ENCODE measurements at places on chromosomes 13 and 19.

- no peak for DNase-seq
These were observed 3.9 kb downstream of the RAB3D start for GRCh38 chr19:11335449-11336146.

GRCh38 chr19:52343548-52343947 lies 7.5 kb downstream of the ZNF610 start:
- peak; percentile 80 for DNase-seq

DNA sequence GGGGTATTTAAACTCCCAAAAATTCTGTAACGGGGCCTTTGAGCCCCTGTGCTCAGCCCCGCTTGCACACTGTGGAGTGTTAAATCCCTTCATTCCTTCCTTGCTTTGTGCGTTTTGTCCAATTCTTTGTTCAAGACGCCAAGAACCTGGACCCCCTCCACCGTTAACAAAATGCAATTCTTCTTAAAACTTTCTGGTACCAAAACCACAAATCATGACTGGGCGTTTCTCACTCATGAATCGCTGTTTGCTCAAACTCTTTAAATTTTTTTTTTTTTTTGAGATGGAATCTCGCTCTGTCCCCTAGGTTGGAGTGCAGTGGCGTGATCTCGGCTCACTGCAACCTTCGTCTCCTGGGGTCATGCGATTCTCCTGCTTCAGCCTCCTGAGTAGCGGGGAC lies 881 bp downstream of the ZNF20 start:
- no peak for DNase-seq

GRCh38 chr19:55141696-55142095 lies 7.3 kb downstream of the TNNT1 start:
- DNase-seq, result no peak

DNA sequence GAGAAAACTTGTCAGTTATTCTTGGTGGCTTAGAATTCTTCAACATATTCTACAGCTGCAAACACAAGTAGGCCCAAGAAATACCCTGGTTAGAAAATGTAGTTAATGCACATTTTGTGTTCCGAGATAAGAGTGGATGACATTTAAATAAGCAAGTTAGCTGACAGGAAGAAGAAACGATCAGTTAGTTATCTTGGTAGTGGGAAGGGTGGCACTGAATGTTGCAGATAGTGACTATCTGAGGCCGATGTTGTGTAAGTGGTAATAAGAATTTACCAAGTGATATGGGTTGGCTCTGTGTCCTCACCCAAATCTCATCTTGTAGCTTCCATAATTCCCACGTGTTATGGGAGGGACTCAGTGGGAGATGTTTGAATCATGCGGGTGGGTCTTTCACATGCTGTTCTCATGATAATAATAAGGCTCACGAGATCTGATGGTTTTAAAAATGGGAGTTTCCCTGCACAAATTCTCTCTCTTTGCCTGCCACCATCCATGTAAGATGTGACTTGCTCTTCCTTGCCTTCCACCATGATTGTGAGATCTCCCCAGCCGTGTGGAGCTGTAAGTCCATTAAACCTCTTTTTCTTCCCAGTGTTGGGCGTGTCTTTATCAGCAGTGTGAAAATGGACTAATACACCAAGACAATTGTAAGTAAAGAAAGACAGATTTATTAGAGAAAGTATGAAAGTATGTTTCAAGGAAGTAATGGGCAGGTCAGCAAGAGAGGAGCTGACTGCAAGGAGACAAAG lies 10.9 kb upstream of the AKAP11 start:
- DNase-seq, result no peak

- DNase-seq, result no peak
These were observed 22.7 kb upstream of the MAB21L1 start for GRCh38 chr13:35499196-35499662.

- DNase-seq, result no peak
These were observed 148.0 kb upstream of the HTR2A start for GRCh38 chr13:47044842-47045241.

GRCh38 chr13:48578516-48579164 lies 45.8 kb upstream of the RCBTB2 start:
- DNase-seq, result no peak

GRCh38 chr19:28242317-28242927 lies 970.5 kb downstream of the UQCRFS1 start:
- DNase-seq, result peak; percentile 4

GRCh38 chr19:5261156-5261890 lies 79.3 kb downstream of the PTPRS start:
- DNase-seq, result no peak

DNA sequence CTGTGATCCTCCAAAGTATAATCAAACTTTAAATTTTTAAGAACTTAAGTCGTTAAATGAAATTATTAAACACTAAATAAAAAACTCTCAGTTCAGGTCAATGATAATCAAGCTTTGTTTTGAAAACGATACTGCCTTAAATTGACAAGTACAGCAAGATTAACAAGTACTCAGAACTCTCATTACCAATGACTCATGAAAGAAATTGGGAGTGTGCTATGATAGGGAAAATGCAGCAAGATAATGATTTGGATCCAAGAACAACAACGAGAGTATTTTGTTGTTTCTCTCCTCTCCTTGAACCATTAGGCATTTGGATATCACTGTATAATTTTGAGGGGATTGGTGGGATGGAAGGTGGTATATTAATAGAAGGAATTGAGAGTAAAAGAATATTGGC lies 10.2 kb downstream of the N4BP2L2 start:
- DNase-seq, result no peak

DNA sequence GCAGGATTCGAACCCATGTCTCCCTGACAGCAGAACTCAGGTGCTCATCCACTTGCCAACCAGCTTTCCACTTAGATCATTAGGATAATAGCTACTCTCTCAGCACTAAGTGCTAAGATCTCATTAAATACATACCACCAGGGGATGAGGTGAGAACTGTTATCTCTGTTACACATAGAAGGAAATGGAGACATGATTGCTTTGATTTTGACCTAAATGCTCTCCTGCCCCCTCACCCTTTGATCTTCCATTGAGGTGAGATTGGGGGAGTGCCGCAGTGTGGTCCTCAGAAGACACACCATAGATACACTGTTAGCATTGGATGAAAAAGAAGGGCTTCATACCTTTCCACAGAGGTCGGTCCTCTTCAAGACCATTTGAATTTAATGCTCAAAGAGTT lies 38.9 kb upstream of the NPAS1 start:
- no peak for DNase-seq

DNA sequence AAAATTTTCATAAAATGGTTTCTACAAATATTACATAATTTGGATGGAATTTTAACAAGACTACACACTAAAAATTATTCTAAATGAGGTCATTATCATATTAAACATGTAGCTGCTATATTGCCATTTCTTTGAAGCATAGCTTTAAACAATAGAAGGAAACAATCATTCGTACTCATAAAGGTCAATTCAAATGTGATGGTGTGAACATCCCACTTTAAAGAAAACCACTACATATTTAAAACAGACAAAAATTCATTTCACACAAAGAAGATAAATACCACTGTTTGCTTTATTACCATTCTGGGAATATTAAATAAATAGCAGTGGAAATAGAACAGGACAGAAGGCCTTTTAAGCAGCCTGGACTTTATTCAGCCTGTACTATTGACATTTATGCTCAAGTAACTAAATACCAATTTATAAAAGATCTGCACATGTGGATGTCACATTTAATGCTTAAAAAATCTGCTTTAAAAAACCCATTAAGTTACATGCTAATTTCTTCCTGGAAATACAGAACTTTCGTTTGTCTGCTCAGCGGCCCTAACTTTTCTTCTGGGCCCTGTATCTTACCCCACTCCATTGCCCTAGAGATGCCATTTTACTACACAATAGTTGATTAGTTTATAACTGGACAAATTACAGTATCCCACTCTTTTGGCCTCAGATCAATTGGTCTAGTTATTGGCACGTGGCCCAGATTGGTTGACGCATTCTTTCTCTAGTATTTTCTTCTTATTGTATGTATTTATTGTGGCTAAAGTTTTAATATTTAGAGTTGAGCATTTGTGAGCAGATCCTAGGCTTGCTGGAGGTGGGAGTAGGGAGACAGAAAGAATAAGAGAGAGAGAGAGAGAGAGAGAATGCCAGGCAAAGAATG lies 215.1 kb upstream of the SPRY2 start:
- no peak for DNase-seq

GRCh38 chr19:2912306-2912705 lies 11.6 kb downstream of the ZNF57 start:
- DNase-seq, result no peak

GRCh38 chr13:62038214-62038613 lies 622.6 kb upstream of the PCDH20 start:
- no peak for DNase-seq

DNA sequence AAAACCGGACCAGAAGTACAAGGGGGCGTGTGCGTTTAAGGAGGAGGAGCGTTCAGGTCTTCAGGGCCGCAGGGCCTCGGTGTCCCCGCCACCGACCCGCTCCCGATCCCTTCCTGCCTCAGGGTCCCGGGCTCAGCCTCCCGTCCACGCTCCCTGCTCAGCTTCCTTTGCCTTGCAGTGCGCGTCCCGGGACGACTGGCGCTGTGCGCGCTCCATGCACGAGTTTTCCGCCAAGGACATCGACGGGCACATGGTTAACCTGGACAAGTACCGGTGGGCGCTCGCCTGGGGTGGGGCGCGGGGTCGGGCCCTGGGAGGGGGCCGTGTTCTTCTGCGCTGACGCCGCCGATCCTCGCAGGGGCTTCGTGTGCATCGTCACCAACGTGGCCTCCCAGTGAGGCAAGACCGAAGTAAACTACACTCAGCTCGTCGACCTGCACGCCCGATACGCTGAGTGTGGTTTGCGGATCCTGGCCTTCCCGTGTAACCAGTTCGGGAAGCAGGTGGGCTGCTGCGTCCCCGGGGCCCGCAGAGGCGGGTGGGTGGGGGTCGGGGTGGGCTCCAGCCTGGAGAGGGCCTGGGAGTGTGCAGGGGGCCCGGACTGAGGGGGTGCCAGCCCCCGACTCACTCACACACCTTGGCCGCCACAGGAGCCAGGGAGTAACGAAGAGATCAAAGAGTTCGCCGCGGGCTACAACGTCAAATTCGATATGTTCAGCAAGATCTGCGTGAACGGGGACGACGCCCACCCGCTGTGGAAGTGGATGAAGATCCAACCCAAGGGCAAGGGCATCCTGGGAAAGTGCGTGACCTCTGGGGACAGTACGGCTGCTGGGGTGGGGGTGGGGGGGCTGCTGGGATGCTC lies 1.4 kb downstream of the GPX4 start:
- DNase-seq, result no peak

DNA sequence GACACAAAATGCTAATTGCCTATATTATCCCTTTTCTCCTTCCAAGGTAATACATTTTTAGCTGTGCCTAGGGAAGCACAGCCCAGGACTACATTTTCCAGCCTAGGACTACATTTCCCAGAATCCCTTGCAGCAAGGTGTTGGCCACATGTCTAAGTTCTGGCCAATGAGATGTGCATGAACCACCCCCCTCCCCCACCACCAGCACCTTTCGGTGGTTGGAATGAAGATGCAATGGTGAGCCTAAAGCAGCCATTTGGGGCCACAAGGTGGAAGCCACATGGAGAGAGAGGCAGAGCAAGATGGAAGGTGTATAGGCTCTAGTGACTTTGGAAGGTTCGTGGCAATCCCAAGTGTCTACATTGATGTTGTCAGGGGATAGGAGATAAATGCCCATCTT lies 16.2 kb downstream of the UNC13A start:
- DNase-seq, result no peak

GRCh38 chr13:50529154-50529882 lies 314.2 kb downstream of the DLEU7 start:
- no peak for DNase-seq

- no peak for DNase-seq
These were observed 32.7 kb downstream of the NALCN start for GRCh38 chr13:101383595-101383994.
